ENCODE measurements at places on chromosomes 5 and 9.

DNA sequence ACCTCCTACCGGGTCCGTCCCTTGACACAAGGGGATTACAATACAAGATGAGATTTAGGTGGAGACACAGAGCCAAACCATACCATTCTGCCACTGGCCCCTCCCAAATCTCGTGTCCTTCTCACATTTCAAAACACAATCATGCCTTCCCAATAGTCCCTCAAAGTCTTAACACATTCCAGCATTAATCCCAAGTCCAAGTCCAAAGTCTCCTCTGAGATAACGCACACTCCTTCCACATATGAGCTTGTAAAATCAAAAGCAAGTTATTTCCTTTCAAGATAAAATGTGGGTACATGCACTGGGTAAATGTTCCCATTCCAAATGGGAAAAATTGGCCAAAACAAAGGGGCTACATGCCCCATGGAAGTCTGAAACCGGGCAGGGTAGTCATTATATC, 463.9 kb upstream of the CDH9 start:
- no peak for DNase-seq

- DNase-seq: no peak
Observed at GRCh38 chr5:177195307-177195952, 61.9 kb downstream of the NSD1 start.

DNA sequence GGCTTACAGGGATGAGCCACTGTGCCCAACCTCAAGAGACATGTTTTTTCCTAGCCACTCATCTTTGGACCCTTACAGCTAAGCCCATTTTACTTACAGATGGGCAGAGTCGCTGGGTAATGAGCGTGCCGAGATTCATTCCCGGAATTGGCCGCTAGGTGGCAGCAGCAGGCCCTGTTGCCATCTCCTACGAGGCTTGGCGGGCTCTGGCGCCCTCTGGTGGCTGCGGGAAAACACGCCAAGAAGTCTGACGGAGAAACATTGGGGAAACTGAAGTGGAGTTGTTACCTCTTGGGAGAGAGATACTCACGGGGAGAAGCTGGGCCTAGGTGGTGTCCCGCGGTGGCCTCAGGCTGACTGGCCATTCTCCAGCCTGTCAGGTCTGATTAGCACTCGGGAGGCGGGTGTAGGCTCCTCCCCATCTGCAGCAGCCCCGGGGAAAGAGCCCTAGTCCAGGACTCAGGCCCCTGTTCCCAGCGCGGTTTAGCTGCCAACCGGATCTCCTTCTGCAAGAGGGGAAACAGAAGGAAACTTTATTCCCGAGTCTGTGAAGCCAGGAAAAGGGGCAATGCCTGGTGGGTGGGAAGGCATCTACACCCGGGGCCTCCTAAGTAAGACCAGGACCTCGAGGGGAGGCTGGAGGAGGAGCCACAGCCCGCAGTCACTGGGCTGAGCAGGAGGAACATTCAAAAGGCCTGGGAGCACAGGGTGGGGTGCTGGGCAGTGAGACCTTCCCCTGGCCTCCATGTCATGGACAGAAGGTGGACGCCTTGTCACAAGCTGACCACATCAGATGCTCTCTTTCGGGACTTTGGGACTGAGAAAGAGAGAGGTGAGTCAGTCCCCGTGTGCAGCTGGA, 9.7 kb downstream of the PTGES2 start:
- peak; percentile 99 for DNase-seq

GRCh38 chr9:23341346-23341745, 484.7 kb downstream of the ELAVL2 start:
- no peak for DNase-seq

- DNase-seq: no peak
Observed at GRCh38 chr5:45695804-45696156, 400 bp downstream of the HCN1 start.

GRCh38 chr5:112534611-112535255, 115.7 kb upstream of the EPB41L4A start:
- no peak for DNase-seq

DNA sequence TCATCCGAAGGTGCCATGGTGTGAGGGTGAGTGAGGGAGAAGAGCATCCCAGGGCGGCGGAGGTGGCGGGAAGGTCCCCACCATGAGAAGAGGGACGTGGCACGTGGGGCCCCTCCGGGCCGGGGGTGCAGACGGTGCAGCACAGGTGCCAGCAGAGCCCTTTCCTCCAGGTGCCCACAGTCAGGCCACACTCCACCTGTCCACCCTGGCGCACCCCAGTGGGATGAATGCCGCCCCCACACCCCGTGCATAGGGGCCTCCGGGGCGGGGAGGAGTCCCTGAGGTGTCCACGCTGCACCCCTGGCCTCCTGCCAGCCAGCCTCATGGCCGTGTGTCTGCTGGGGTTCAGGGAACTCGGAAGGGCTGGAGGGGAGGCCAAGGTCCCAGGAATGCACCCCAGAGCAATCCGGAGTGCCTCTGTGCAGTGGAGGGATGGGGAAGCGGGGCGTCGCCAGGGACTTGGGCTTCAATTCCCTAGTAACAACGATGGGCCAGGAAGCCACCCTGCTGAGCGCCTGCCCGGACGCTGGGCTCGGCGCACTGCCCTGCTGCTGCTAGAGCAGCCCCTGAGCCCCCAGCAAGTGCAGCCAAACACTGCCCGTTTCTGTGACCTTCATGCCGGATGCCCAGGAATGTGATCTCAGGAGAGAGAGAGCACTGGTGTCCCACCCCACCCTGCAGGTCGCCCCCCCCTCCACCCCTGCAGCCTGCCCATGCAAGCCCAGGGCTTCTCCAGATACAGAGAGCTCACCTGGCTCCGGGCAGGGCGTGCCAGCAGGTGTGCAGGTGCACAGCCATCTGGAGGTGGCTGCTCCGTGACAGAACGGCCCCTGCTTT, 8.8 kb upstream of the NACC2 start:
- no peak for DNase-seq

GRCh38 chr5:83518319-83519061, 46.9 kb downstream of the VCAN start:
- DNase-seq: no peak

GRCh38 chr9:109182940-109183798, 16.1 kb upstream of the FRRS1L start:
- no peak for DNase-seq

GRCh38 chr5:65199993-65200675, 281.6 kb downstream of the ADAMTS6 start:
- no peak for DNase-seq

GRCh38 chr9:132969783-132970182, 8.7 kb upstream of the GFI1B start:
- no peak for DNase-seq

DNA sequence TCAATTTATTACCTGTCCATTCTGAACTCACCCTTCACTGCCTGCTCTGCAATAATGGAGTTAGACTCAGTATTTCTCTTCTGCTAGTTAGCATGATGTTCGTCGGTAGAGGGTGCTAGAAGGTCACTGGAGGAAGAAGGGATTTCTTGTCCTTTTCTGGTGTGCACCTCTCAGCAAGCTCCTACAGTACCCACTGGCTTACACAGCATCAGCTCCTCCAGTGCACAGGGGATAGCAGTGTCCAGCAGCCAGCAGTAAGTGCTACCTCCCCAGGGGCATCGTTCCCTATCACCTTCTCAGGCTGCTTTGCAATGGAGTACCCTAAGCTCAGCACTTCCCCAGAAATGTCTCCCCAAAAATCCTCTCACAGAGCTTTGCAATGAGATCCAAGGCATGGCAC, 45.9 kb upstream of the APC start:
- no peak for DNase-seq

GRCh38 chr9:121861501-121862180, 210.2 kb downstream of the DAB2IP start:
- no peak for DNase-seq

GRCh38 chr5:57383093-57383861, 99.3 kb downstream of the ACTBL2 start:
- DNase-seq: no peak

- no peak for DNase-seq
Observed at GRCh38 chr9:8491563-8491962, 692.0 kb upstream of the DMAC1 start.

DNA sequence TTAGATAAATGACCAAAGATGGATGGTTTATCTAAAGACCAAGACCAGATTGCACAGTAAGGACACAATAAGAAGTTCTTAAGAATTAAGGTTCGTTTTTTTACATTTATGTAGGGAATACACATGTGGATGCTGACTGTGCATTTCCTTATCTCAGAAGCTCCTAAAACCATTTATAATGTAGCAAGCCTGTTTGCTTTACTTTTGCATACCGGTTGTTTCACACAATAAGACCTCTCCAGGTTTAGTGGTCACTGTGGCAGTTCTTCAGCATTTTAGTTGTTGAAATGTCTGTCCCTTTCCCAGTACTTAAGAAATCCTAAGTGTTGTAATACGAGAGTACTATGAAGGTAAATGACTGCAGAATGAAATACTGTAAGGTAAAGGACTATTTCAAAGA, 43.6 kb downstream of the BASP1 start:
- no peak for DNase-seq

DNA sequence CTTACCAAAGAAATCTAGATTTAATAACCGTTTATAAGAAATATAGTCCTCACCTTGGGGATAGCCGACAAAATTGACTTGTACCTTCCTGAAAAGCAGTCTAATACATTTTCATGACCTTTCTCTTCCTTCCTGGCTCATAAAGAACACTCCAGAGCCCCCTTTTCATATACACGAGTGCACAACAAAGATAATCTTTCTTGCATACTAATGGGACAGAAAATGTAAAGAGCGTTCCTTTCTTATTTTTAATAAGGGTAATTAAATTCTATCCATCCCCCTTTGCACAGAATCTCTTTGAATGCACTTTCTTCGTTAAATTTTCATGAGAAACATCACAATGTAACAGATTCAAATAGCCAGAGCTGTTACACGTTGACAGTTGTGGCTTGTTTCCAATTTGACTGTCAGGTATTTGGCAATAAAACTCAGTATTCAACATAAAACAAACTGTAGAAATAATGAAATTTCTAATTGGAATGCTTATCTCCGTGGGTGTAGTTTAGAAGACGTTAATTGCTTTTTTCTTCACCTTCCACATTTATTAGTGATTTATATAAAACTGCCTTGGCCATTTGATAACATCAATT, 732.3 kb upstream of the DMAC1 start:
- no peak for DNase-seq

DNA sequence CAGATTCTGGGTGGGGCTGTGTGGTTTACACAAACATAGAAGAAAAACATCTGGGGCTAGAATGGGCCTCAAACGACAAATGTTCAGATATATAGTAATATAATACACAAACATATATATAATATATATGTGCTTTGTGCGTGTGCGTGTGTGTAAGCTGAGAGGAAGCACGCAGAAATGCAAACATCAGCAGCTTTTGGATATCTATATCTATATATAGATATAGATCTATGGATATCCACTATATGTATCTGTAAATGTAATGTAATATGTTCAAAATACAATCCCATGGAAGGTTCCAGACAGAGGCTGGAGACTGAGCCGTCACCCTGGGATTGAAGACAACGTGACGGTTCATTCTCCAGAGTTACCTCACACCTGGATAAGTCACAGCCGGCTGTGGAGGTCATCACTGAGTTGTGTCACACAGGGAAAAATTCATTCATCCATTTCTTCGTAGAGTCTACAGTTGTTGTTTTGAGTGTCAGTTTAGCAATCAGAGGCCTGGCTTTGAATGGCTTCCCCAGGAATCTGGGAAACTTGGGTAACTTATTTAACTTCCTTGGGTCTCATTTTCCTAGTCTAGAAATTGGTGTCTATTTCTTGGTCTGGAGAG, 123.0 kb upstream of the CPEB4 start:
- no peak for DNase-seq

DNA sequence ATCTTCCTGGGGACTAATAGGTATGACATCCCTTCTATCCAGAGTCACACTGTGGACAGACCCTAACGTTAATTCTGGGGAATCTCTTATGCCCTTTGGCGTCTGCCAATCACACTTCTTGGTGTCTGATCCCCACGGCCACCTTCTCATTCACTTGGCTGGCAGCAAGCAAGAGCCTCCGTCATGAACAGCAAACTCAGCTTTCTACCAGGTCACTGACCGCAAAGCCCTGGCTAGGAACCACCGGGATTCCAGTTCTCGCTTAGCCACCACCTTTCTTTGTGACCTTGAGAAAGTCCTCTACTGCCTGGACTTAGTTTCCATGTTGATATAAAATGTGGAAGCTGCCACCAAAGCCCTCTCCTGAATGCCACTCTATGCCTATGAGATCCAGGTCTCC, 67.7 kb upstream of the FCN1 start:
- DNase-seq: no peak

- no peak for DNase-seq
Observed at GRCh38 chr5:170769898-170770416, 13.6 kb upstream of the GABRP start.

DNA sequence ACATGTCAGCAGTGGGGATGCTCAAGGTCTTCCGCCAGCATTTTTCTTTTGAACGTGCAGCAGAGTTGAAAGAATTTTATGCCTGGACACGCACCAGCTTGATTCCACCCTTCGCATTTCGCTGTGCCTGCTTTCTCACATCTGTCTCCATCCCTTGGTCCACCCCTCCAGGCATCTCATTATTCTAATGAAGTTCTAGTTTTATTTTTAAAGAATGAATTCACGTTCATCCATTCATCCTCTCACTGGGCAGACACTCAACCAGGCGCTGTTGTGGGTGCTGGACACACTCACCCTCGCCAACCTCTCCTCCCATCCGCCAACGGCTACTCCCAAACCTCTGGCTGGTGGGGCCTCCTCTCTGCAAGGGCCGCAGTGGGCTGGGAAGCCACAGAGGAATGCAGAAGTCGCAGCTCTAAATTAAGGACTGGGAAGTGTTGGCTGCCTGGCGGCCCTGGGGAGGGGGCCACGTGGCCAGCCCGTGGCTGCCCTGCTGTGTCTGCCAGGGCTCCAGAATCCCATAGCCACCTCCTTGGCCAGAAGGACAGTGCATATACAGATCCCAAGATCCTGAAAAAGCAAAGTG, 6.7 kb downstream of the SUSD3 start:
- no peak for DNase-seq

- no peak for DNase-seq
Observed at GRCh38 chr9:101995231-101995630, 256.8 kb upstream of the GRIN3A start.

Measured in activated CD4-positive, CD25-positive, alpha-beta regulatory T cell treated with anti-CD3 and anti-CD28 coated beads, Interleukin-2, amount 50 U/mL, for 72 hours (primary cell).